Stimulated activated CD8-positive, alpha-beta memory T cell treated with anti-CD3 and anti-CD28 coated beads, Interleukin-12 subunit alpha, Interleukin-12 subunit beta, amount 100 ng/mL, for 1 hour (primary cell): ENCODE measurements at places on chromosomes 2 and 18.

GRCh38 chr2:164847981-164848741 lies 6.5 kb upstream of the COBLL1 start:
- DNase-seq: no peak

DNA sequence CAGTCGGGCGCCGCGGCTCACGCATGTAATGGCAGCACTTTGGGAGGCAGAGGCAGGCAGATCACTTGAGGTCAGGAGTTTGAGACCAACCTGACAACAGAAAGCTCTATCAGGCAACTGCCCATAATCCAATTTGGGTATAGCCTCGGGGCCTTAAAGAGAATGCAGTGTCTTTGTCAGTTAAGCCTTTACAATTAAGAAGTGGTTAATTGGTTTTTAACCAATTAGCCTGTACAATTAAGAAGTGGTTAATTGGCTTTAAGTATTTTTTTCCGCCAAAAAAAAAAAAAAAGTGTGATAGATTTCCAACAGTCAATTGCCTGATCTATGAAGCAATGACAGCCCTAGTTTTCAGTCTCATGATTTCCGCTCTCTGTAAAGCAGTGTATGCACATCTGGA lies 74.6 kb upstream of the NARS1 start:
- DNase-seq: no peak

GRCh38 chr2:230400041-230400440 lies 16.0 kb upstream of the SP100 start:
- DNase-seq: no peak

GRCh38 chr2:188269004-188269403 lies 22.7 kb upstream of the GULP1 start:
- DNase-seq: no peak

GRCh38 chr2:228039752-228040534 lies 141.5 kb downstream of the SPHKAP start:
- DNase-seq: no peak

GRCh38 chr2:156532989-156533388 lies 96.8 kb downstream of the GPD2 start:
- no peak for DNase-seq

GRCh38 chr2:204495381-204495780 lies 49.9 kb upstream of the PARD3B start:
- no peak for DNase-seq

DNA sequence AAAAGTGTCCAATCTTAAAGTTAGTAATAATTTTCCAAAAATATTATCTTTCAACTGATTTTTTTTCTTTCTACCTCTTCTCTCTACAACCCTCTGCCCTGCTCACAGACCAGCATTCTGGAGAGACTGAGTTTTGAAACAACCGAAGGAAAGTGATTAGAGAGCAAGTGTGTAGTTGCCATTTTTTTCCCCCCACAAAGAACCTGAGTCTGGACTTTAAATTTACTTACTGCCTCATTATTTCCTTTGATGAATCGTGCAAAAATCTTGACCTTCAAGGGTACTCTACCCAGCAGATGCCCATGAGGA lies 63.4 kb upstream of the NEUROD1 start:
- no peak for DNase-seq

DNA sequence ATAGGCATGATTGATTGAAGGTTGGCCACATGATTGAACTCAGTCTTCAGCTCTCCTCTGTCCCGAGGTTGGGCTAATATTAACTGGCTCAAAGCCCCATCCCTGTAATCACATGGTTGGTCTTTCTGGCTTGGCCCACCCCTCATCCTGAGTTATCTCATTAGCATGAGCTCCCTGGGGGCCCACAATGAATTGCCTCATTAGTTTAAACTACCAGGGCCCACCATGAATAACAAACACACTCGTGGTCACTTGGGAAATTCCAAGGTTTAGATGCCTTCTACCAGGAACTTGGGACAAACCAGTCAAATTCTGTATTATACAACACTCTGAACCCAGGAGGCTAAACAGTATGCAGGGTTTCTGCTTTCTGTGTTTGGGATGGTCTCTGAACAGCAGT lies 121.7 kb upstream of the B3GNT2 start:
- DNase-seq: no peak

DNA sequence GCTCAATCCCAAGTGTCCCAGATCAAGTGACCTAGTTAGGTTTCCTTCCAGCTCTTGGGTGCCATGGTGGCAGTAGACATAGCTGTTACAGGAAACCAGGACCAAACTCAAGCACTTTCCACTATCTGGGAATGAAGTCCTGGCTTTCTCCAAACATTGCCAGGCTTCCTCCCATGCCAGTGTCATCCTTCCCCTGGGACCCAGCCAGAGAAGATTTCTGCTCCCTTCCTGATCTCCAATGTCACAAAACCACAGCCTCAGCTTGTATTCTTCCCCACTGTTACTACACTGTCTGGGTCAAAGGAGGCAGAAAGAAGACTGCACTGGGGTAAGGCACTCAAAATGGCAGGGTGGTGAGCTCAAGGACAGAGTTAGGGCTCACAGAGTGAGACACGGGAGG lies 347.1 kb downstream of the TNS1 start:
- DNase-seq: no peak

- DNase-seq: no peak
These were observed 281.7 kb downstream of the CCDC85A start for GRCh38 chr2:56465491-56465890.

DNA sequence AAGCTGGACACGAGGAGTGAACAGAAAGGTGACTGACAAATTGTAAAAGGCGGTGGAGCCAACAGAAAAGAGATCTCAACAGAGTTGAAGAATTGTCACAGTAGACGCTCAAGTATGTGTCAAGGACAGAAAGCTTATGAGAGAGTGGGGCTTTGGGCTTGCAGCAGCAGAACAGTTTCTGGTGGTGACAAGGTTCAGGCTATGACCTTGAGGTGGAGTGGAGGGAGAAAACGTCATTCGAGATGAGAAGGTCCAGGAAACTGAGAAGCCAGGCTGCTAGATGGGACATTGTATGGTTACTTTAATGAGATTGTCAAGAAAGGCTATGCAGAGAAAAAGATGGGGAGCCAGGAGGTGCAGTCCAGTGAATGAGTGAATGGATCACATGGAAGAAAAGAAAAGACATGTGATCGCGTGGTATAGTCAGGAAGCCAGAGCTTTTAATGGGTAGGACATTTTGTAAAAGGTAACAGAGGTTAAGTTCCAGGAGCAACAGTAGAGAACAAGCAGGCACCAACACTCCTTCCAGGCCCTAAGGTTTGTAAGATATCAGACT lies 91.1 kb upstream of the EPC2 start:
- DNase-seq: no peak

GRCh38 chr2:211061612-211062296 lies 505.4 kb downstream of the CPS1 start:
- no peak for DNase-seq

DNA sequence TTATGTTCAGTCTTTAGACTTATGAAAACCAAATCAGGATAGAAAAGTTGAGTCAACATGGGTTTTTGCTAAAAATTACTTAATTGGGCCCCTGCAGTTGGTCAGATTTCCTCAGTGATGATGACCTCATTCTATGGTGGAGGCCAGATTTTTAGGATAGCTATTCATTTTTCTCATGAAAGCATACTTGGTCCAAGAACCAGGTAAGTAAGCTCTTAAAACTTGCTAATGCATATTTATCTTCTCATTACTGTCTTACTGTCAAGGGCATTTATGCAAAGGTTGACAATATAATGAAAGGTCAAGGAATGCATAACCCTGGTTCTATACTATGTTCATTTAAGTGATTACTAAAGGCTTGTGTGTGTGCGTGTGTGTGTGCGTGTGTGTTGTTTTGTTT lies 650.6 kb downstream of the SATB2 start:
- DNase-seq: no peak

DNA sequence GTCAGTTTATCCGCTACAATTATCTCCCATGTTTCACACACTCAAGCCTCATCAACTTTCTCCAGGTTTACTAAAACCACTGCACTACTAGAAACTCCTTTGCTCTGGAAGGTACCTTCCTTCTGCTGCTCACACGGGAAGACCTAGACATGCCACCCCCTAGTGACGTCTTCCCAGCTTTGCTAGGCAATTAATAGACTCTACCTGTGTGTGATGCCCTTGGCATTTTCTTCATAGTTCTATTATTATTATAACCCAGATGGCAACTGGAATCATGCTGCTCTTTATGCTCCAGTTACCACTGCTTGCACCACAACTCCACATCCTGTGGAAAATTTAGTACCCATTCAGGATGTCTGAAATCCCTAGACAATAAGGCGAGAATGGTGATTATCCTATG lies 42.4 kb downstream of the CACNB4 start:
- DNase-seq: no peak

GRCh38 chr2:171688129-171688465 lies 828 bp downstream of the DYNC1I2 start:
- DNase-seq: no peak

DNA sequence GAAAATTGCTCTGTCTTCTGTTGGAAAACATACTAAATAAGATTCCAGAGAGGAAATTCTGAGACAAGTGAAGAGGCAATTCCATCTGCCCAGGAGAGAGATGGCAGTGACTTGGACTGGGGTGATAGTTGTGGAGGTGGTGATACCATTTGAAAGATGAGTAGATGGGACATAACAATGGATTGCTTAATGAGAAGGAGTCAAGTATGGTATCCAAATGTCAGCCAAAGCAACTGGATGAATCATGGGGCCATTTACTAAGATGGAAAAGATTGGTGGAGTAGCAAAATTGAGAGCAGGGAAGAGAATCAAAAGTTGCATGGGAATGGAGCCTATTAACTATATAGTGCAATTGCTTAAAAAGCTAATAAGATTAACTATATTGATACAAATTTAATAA lies 222.1 kb downstream of the ETAA1 start:
- no peak for DNase-seq

DNA sequence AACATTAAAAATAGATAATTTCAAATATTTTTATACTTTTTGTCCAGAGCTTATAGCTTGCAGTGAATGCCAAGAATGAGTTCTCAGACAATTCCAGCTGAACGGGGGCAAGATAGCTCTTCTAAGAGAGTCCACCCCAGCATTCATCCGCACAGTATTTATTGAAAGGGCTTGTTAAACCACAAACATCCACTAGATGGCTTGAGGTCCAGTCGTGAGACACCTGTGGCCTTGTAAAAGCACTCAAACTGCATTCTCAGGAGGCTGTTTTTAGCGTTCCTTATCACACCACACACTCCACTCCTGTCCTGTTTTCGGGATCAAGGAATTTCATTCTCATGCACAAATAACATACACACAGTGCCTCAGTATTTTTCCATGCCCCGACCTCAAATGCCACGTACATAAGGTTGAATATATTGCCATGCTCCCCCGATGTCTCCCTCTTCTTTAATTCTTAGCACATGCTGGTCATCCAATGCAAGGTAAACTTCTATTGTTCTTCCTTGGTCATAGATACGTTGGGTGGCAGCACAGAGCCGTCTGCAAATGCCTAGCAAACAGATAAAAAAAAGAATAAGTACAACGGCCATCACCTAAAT lies 47.4 kb downstream of the DNAJC10 start:
- DNase-seq: no peak

GRCh38 chr2:240619506-240620148 lies 5.7 kb upstream of the GPR35 start:
- no peak for DNase-seq
